Keratinocyte (primary cell): ENCODE measurements at places on chromosomes 3 and 15.

GRCh38 chr3:138184994-138185393, 2.1 kb upstream of the ARMC8 start:
- no peak for DNase-seq

- no peak for DNase-seq
Observed at GRCh38 chr15:22967084-22967770, 12.9 kb downstream of the CYFIP1 start.

- peak; percentile 66 for DNase-seq
Observed at GRCh38 chr3:148943506-148944205, 47.7 kb upstream of the GYG1 start.

GRCh38 chr3:185995352-185995751, 57.5 kb upstream of the TRA2B start:
- DNase-seq: no peak

DNA sequence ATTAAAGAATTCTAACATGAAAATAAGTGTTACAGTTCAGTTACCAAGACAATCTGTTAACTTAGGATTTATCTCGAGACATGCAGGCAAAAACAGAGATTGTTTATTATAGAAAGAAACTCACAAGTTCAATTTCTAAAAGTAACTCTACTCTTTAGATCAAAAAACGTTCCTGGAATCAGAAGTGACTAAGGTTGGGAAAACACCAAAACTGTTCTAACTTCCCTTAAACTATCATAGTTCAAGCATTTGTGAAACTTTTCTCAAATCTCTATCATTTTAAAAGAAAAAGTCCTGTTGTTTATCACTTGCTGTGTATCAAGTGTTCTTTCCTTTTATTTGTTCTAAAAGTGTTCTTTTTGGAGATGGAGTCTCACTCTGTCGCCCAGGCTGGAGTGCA, 8.7 kb downstream of the WDR82 start:
- DNase-seq: no peak

DNA sequence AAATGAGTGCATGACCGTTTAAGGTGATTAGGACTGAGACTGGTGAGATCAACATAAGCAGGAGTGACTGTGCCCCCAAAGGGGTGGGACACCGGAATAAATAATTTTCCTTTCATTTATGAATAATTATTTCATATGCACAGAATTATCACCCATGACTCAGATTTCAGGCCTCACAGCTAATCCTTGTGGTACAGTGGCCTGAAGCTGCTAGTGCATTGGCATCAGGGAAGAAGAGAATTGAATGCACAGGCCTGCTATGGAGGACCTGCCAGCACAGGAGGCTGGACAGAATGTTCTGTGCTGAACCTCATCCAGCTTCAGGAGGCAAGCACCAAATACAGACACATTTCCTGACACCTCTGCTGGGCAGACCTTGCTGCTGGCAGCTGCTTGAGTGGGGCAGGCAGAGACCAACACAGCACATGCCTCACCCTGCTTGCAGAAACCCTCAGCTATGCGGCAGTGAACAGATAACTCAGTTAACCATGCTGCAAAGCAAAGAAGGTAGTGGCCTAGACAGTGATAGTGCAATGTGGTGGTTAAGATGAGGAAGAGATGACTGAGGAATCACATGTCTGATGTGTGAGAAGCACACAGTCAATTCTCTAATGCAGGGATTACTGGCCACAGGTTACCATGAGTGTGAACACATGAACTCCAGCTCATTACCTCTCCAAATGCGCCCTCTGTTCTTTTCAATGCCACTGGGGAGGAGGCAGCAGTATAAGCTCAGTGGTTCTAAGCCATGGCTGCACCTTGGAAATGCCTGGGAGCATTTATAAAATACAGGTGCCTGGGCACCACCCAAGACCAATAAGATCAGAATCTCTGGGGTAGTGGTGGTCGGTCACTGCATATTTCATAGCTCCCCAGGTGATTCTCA, 68.1 kb upstream of the SCN5A start:
- DNase-seq: no peak

- DNase-seq: no peak
Observed at GRCh38 chr3:180433152-180433551, 168.8 kb upstream of the TTC14 start.

DNA sequence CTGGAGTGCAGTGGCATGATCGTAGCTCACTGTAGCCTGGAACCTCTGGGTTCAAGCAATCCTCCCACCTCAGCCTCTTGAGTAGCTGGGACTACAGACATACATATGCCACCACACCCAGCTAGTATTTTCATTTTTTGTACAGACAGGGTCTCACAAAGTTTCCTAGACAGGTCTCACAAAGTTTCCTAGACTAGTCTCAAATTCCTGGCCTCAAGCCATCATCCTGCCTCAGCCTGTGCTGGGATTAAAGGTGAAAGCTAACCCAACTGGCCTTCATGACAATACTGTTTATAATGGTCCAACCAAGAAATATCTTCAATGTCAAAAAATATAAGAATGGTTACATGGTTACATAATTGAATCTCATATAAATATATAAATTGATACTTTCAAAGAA, 24.0 kb downstream of the GPR176 start:
- no peak for DNase-seq

GRCh38 chr3:100277255-100277800, 16.5 kb downstream of the TBC1D23 start:
- no peak for DNase-seq

- no peak for DNase-seq
Observed at GRCh38 chr3:190073264-190074008, 47.3 kb downstream of the P3H2 start.

DNA sequence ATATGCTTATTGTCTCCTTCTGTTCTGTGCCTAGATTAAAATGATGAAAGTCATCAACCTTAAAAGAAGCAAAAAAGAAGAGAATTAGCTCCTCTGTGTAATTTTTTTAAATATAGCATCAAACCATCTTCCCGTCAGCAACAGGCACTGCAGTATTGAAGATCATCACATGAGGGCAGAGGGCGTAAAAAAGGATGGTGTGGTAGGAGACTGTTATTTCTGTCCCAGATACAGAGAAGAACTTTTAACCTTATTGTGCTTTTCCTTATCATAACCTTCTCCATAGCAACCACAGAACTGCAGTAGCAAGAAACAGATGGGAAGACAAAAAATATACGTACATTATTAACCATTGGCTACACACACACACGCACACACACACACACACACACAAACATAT, 88.8 kb downstream of the IGSF11 start:
- DNase-seq: no peak

GRCh38 chr3:180354214-180354613, 247.7 kb upstream of the TTC14 start:
- DNase-seq: no peak

DNA sequence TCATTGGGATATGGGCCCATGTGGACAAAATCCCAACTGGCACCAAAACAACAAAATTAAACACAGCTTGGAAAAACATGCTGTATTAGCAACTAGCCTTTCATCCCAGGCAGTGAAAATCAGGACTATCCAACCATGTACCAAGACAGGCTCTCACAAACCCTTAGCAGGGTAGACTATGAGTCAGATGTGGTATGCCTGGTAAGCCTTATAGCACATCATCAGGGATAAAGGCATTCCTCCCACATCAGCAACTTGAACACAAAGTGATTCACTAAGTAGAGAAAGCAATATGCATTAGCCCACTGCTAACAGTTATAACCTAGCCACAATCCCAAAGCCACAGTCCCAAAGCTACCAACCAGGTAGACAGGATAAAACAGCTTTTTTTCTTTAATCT, 8.0 kb downstream of the CEP152 start:
- peak; percentile 62 for DNase-seq

DNA sequence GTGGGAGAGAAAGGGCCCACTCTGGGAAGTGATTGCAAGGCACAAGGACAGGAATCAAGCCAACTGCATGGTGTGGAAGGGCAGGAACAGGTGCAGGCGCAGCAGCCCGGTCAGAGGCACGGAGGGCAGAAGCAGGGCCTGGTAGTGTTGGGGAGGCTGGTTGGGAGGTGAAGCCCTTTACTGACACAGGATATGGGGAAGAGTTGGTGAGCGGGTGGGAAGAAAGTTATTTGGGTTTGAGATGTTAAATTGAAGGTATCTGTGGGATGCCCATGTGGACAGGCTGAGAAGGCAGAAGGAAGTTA, 83.6 kb upstream of the ABHD2 start:
- no peak for DNase-seq

DNA sequence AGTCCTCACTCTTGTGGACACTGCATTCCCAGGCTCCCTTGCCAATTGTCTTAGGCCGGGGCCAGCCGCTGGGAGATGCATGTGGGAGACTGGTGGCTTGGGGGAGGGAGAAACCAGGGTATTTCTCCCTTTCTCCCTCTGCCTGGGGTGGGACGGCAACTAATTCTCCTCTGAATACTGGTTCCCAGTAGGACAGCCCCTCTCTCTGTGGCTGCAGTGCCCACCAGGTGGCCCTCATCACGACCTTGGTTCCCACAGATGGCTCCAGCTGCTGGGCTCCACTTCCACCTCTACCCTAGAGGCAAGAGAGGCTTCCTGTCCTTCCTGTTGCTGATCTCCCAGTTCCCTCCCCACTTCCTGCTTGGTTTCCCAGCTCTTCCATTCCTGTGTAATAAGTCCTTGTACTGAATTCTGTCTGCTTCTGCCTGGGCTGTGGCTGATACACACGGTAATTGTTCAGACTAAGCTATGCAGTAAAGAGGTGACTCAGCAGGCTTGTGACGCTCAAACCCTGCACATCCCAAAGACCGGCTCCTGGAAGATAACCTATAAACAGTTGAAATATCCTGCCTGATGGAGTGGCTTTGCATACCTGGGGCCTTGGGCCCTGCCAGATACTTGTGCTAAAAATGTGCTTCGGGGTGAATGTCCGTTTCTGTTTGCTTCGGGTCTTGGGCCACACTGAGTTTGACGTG, 20.4 kb upstream of the COPG1 start:
- peak; percentile 93 for DNase-seq

GRCh38 chr3:178042376-178042775, 493.9 kb upstream of the KCNMB2 start:
- no peak for DNase-seq

DNA sequence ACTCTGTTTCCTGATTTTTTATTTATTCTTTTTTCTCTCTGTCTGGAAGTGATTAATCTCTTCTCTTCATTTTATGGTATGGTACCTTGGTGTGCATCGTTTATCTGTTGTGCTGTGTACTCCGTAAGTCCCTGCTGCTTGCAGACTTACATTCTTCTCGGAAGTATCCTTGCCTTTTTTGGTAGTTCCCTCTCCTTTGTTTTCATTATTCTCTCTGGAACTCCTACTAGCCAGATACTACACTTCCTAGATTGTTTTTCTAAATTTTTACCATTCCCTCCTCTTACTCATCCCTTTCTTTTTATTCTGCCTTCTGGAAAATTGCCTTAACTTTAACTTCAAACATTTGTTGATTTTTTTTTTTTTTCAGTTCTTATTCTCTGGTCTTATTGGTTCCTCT, 27.2 kb downstream of the PIK3CA start:
- no peak for DNase-seq

GRCh38 chr3:42394579-42395288, 15.7 kb downstream of the LYZL4 start:
- DNase-seq: no peak

- DNase-seq: peak; percentile 91
Observed at GRCh38 chr15:63372018-63372705, 9.5 kb downstream of the CA12 start.

GRCh38 chr15:80662129-80662528, 33.0 kb upstream of the ABHD17C start:
- no peak for DNase-seq

- no peak for DNase-seq
Observed at GRCh38 chr3:138377804-138378203, 29.4 kb downstream of the MRAS start.

GRCh38 chr3:98013411-98014267, 21.5 kb downstream of the GABRR3 start:
- DNase-seq: no peak

- DNase-seq: no peak
Observed at GRCh38 chr15:64597477-64597822, 137.1 kb downstream of the ZNF609 start.

GRCh38 chr15:87082581-87082980, 1002.9 kb downstream of the AGBL1 start:
- DNase-seq: no peak

DNA sequence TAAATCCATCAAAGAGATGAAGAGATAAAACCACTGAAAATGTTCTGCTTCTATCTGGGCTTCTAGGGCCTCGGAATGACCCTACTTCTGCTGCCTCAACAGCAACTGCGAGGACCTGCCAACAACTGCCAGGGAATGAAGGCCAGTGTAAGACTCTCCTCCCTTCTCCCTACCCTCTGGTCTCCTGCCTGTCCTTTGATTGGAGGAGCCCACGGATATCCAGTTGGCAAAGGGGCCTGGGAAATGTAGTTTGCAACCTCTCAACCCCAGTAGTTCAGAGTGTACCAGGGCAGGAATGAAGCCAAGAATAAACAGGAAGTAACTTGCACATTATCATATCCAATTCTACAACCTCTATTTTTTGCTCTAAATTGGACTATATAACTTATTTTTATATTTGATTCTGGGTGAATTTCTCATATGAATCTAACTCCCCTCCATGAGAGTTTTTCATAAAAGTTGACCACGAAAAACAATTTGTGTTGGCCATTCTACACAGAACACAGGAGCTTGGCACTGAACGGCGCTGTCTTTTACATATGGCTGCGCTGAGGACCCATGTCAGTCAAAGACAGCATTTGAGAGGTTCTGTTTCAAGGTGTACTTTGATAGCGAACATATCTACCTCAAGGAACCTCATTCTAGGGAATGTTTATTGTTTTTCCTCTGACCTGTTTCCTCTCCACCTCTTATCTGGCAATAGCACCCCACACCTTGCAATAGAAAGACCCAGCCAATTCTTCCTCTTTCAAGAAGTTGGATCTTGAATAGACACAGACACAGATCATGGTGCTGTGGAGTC, 91.1 kb upstream of the RNF7 start:
- DNase-seq: no peak

DNA sequence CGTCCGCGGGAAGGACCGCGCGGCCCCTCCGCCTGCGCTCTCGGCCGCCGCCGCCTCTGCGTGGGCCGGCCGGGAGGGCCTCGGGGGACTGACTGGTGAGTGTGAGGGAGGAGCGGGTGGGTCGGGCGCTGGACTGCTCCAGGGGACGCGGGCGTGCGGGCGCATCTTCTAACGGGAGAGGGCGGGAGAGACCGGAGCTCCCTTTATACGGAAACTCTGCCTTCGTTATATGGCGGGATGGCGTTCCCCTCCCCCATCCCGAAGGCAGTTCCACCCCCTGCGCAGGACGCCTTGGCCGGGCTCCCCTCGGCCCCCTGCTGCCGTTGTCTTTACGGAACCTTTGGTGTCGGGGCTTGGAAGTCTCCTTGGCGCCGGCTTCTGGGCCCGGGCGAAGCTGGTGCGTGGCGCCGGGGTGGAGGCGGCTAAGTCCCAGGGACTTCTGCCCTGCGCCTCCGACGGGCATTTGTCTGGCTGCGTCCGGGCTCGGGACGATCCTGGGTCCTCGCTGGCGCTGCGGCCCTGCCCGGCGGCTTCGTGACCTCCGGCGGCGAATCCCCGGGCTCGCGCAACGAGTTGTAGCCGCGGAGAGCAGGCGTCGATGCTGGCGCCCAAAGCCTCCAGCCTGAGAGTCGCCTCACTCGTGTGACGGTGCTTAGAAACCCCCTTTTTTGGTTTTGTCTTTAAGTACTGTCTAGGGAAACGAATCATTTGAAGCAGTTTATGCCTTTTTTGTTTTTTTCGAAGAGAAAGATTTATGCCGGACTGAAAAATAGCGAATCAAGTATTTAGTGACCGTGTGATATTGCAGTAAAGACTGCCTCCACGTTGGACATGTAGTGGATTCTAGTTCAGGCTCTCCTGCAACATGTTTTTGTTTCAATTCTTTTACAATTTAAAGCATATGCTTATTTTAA, 623 bp downstream of the ZNF639 start:
- DNase-seq: no peak

GRCh38 chr15:60634815-60635214, 155.9 kb upstream of the ICE2 start:
- no peak for DNase-seq
